ENCODE measurements at places on chromosomes 3 and 15.

- peak; percentile 45 for DNase-seq
Observed at GRCh38 chr15:65856821-65857455, 12.4 kb upstream of the RAB11A start.

DNA sequence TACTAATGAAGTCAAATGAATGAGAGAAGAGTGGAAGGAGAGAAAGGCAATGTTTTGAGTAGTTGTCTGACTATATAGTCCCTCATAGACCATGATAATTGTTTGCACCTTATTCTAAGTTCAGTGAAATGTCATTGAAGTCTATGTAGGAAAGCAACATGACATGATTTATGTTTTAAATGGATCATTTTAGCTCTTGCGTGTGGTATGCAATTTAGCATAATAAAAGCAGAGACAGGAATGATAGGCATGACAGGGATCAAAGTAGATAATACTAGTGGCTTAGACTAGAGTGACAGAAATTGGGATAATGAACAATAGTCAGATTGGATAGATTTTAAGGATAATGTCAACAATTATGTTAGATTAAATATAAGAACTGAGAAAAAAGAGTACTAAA is 132.5 kb downstream of the PYDC2 start:
- DNase-seq: no peak

DNA sequence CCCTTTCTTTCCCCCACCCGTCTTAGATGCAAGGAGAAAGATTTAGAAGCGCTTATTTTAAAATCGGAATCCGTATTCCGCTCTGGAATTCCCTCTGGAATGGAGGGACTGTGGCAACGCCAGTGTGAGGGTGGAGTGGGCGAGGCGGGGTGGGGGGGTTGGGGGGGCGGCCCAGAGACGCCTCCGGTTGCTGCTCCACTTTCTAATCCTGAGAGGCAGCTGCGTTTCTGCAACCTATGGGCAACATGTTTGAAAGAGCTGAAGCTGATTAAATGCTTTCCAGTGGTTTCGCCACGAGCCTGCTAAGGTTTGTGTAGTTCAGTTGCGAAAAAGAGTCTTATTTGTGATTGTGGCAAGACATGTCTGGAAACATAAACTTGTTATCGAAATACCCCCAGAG is at the start of gene CCK:
TSS of gene CCK (minus strand) at position 101 of the 400 bp plus-strand sequence. CDS start 2,555 bp downstream, outside the sequence.
- no peak for DNase-seq

- peak; percentile 43 for DNase-seq
Observed at GRCh38 chr15:77181305-77182074, 110.6 kb upstream of the TSPAN3 start.

DNA sequence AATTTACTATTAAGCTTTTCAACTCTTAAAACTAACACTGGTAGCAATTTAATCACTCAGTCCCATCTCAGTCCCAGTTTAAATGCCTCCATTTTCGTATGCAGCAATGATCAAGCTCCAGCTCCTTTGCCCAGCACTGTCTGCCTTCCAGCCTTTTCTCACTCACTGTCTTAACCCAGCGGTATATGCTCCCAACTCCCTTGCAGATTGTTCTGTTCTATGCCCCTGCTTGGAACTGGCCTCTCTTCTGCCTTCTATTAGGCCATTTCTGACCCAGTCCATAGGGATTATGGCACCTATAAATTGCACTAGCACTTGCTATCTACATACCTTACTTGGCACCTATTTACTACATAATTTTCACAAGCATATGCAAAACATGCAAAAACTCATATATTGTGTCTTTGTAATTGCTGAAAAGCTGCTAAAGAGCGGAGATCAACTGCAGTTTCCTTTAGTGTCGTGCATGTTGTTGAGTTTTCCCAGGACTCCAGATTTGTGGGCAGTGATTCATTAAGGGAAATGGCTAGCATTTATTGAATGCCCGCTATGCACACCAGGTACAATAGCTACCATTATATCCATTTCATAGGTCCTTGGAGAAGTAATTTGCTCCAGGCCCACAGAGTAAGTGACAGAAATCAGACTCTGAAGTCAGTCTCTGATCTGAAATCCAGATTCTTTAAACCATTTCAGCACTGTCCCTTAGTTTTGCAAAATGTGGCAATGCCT is 24.4 kb downstream of the CRBN start:
- no peak for DNase-seq
